ENCODE measurements at places on chromosomes 3 and 15.

GRCh38 chr15:58297639-58298038, 134.2 kb upstream of the LIPC start:
- no peak for DNase-seq

DNA sequence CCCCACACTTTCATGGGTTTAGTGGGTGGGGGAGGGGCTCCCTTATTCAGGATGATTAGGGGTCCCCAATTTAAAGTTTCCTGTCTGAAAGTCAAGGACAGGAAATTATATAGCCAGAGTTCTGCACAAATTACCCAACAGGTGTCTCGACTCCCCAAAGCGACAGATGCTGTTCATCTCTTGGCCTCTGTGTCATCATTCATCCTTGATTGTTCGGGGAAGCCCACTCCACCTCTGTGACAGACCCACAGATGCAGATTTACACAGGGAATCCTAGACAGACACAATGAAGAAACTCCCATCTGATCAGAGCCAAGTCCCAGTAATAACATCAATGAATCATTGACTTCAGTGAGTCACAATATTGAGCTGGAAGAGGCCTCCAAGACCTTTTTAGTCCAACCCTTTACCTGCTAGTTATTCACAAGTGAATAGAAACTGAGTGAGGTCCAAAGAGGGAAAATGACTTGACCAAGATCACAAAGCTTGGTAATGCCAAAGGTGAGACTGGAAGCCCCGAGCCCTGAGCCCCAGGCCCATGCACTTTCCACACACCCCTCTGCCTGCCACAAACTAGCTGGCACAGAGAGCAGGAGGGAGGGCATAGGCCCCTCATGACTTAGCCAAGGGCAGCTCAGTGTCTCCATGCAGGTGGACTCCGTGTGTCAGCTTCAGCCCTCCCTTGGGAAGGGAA, 7.9 kb upstream of the SRP14 start:
- DNase-seq: no peak

DNA sequence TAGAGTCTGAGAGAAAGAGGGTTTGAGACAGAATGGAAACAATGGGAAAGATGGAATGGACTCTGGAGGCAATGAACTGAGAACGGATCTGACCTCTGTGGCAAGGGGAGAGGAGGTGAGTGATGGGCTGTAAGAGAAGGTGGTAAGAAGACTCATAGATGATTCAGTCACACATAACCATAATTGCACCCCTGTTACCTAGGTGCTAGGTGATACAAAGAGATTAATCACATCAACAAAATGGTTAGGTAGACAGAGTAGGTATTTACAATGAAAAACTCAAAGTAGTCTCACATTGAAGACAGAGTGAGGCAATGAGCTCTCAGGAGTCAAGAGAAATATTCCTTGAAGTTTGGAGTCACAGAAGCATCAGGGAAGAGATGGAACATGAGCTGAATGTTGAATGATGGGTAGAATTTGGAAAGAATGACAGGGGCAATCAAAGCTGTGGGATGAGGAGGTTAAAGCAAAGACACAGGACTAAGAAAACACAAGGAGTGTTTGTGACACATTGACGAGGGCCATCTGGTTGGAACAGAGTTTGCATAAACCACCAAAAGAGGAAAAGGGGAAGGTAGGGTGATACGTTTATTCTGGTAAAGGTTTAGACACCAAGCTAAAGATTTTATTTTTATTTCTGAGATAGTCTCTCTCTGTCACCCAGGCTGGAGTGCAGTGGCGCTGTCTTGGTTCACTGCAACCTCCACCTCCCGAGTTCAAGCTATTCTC, 32.7 kb downstream of the MME start:
- DNase-seq: no peak

DNA sequence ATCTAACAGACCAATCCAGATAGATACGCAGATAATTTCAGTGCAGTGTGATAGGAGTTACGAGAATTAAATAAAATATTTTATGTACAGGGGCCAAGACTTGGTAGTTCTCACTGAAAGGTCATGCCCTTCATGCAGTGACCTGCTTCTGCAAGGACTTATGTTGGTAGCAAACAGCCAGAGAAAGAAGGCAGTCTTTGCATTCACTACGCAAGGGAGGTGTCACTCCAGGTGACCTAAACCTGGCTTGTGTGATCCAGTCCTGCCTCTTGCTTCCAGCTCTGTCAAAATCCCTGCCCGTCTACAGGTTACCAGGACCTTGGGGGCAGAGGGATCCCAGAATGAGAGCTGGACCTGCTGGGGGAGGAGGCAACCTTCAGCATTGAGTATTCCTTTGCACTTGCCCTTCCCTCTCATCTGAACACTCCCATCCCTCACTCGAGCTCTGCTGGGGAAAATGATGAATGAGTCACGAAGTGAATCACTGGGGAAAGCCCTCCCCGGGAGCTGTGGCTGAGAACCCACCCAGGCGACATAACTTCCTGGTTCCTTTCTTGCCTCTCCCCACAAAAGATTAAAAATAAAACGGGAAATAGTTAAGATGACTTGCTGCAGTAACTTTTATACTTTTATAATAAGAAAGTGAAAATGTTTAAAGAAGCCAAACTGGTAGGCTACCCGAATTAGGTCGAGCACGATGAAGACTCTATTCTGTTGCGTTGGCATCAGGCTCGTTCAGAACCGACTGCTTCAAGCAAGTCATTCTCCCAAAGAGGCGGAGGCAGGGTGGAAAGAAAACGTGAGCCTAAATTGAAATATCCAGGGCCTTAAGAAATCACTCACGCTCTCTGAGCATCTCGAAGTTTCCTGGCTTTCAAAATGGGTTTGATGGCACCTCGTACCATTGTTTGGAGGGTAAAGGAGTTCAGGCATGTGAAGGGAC, 216.1 kb downstream of the SLCO3A1 start:
- no peak for DNase-seq

GRCh38 chr15:22228101-22228762, 147.9 kb downstream of the OR4M2 start:
- no peak for DNase-seq

DNA sequence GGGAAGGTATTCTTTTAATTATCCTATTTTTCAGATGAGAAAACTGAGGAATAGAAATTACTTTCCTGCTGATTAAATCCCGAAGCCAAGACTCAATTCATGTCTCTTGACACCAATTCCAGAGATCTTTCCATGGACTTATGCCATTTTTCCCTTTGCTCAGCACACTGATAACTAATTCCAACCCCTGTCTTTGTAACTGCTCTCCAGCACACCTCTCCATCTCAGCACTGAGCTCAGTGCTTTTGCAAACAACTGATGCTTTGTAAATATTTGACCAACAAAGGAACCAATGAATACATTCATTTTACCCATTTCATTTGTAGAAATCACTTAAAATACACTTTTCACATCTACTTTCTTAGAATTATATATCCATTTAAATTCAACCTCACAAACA, 249.1 kb downstream of the IL5RA start:
- no peak for DNase-seq

DNA sequence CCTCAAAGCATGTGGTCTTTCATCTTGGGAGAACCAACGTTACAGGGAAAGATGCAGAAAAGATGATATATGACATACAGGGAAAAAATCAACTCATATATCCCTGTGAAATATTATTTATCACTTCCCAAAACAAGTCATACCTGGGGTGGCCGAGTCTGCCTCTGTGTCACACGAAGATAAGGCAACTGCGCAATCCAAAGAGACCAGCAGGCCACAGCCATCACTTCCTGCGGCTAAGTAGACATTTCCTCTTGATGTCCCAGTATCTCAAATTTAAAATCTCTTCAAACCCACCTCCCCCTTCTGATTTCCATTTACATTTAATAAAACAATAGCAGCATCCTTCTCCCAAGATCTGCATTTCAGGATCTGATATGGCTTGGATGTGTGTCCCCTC, 71.5 kb downstream of the IGF2BP2 start:
- DNase-seq: no peak

GRCh38 chr3:119322021-119322834, 28.0 kb downstream of the ARHGAP31 start:
- DNase-seq: no peak

GRCh38 chr3:157594413-157594812, 91.2 kb upstream of the VEPH1 start:
- DNase-seq: no peak

DNA sequence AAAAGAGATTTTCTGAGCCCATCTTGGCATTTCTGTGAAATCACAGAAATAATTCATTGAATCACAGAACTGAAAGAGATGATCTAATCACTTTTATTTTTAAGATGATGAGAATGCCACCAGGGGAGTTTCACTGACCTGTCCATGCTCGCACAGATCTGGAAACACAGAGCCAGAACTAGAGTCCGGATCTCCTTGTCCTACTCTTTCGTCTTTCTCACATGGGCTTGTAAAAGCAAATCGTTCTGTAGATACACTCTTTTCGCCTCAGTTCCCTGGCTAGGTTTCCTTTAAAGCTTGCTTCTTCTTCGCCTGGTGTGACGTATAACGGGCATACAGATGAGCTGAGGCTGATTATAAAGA, 122.5 kb upstream of the SPRED1 start:
- no peak for DNase-seq

DNA sequence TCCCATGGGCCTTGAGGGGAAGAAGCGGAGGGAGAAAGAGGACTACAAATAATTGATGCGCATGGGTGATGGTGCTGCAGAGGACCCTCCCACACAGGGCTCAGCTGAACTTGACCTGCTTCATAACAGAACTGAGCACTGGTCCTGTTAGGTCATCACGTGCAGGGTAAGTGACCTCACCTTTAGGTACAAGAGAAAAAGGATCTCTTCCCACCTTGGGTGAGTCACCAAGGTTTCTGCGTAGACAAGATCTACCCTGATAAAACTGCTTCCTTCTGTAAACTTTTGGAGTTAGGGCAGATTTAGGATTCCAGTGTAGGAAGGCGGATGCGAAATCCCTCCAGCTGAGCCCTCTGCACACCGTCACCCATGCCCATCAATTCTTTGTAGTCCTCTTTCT, 67.1 kb downstream of the FEM1B start:
- DNase-seq: no peak

DNA sequence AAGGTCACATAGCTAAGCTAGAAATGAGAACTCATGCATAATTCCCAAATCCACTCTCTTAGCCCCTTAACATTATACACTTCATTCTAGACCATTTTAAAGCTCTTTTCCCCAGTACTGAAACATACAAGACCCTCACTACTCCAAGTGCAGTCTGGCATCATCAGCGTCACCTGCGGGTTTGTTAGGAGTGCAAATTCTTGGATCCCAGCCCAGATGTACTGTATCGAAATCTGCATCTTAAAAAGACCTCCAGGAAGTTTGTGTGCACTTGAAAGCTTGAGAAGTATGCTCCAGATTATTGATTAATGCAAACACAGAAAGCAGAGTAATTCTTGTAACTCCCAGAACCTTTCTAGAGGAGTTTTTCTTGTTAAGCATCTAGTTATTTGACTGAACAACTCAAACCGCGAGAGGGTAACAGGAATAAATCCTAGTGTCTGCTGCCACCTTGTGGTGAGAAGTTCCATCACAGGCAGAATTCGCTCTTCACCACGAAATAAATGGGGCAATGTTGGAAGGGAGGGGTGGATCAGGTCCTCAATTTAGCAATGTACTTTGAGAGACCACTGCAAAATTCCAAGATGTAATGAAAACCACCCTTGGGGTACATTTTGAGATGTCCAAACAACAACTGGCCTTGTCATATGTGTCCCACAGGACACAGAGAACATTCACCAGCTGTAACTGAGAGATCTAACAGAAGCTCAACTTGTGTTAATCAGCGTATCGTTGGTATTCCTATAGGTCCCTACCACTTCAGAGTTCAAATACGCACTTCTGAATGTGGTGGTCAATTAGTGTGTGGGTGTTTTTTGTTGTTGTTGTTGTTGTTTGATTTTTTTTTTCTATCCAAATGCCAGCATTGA, 583 bp upstream of the C3orf49 start:
- DNase-seq: no peak

DNA sequence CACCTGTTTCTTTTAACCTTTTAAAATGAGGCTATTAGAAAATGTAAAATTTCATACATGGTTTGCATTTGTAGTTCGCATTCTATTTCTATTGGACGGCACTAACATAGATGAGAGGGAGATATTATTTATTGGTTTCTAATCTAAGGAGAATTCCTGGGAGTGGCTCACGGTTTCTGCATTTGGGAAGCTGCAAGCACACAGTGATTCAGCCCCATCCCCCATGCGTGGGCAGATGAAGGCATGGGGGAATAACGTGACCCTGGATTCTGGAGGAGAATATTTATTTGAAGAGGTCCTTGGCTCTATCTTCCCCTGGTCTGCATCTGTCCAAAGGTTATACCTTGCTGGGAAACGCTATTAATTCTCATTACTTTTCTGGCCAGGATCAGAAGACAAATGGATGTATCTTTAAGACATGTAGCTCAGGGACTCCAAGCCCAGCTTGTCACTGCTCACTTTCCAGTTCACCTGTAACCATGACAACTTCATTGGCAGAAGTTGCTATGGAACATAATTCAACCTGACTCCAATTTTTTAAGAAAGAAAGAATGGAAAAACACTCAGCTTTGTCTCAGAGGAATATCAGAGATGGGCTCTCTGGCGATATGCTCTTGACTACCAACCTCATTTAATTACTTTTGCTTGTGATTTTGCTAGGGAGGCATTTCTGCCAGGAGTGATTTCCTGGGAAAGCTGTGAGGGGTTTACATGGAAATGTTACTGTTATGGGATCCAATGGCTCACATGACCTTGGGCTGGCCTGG, 27.2 kb upstream of the POMGNT2 start:
- DNase-seq: no peak

DNA sequence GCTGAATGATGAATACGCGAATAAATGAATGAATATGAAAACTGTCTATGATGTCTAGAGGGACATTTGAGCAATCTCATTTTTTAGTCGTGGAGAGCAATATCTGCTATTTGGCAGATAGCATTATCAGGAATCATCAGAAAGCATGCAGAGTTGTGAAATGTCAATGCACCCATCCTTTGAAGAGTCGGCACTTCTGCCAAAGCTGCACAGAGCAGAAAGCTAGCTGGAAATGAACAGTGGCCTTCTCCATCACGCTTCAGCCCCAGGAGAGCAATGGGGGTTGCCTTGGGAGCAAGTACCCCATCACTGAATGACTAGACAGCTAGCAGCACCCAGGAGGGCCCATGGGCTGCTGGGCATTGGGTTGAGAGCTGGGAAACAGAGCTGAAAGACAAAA, 69.1 kb upstream of the PROK2 start:
- no peak for DNase-seq

DNA sequence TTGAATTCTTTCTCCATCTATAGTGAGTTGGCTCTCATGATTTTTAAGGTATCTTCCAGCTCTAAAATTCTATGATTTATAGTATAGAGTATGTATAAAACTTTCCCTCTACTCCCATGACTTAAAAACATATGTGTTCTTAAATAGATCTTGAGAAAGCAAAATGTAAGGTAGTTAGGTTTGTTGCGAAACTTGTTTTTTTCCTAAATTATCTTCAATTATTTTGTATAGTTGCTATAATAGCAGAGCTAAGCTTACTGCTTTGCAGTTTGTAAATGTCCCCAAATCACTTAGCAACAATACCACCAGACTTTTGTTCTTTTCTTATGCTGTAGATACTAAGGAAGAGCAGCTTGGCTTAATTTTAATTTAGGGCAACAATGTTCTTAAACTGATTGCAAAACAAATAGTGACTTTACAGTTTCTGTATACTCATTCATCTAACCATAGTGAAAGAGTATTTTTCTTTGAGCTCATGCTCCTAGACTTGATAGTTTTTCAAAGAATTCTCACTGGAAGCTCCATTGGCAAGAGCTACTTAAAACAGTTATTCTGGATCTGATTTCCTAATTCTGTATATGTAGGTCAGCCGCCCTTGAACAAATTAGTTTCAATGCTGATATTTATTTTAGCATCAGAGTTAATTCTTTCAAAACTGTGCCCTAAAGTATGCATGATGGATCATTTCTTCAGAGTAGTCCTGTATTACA, 61.2 kb downstream of the LYSMD4 start:
- no peak for DNase-seq

Measured in GM18507 (cell line).